Stimulated activated CD4-positive, alpha-beta T cell treated with anti-CD3 and anti-CD28 coated beads, Interleukin-1b, Interleukin-23, amount 100 ng/mL, for 24 hours (primary cell): ENCODE measurements at places on chromosomes 3 and 15.

GRCh38 chr15:49693498-49693897 lies 72.7 kb downstream of the DTWD1 start:
- no peak for DNase-seq

- DNase-seq: no peak
Observed at GRCh38 chr3:155356594-155357370, 63.3 kb upstream of the STRIT1 start.

- DNase-seq: no peak
Observed at GRCh38 chr15:45441686-45442085, 63.3 kb upstream of the GATM start.

- no peak for DNase-seq
Observed at GRCh38 chr15:63905131-63905530, 71.4 kb upstream of the HERC1 start.

- DNase-seq: no peak
Observed at GRCh38 chr3:142929109-142929508, 34.4 kb downstream of the PAQR9 start.
